ENCODE measurements at places on chromosomes 11 and 22. TPM values are rescaled to one million over a fixed set of nuclear protein-coding genes. Genes with fewer than 3 reads are reported as not detected.

GRCh38 chr11:112525270-112525669 is 264.6 kb upstream of the PLET1 start:
- DNase-seq = no peak
- H3K27me3 ChIP-seq = peaks cover 25% of the 10 kb centered on the region
- H3K4me1 ChIP-seq = no peaks in the 10 kb centered on the region
- H3K4me3 ChIP-seq = no peak overlapping the region
- no peak overlapping the region for H3K27ac ChIP-seq

Gene OR52H1
- 0.28 TPM for total RNA-seq

- H3K27ac ChIP-seq = no peak overlapping the region
- H3K4me1 ChIP-seq = peaks cover 20% of the 10 kb centered on the region
- H3K27me3 ChIP-seq = no peaks in the 10 kb centered on the region
- H3K36me3 ChIP-seq = no peaks in the 10 kb centered on the region
- no peak overlapping the region for H3K4me3 ChIP-seq
Observed at GRCh38 chr11:10730151-10730550, 20.9 kb upstream of the CTR9 start.

DNA sequence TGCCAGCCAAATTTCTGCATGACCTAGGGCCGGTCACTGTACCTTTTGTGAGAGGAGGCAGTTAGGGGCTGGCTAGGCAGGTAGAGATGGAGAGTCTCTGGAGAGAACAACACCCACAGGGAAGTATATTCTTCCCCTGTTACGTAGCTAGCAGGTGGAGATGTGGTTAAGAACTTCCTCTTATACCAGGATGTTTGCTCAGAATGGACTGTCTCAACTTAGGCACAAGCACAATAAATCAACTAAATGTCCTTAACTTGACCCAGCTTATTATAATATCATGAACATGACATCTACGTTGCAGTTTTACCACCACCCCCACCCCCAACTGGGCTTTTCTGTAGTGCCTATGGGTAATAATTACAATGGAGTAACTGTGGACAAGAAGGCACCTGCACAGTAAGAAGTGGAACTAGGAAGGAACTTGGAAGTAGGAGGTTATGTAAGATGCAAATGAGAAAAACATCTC is 60.7 kb upstream of the MPEG1 start:
- no peaks in the 10 kb centered on the region for H3K4me1 ChIP-seq
- H3K27ac ChIP-seq = no peak overlapping the region
- H3K27me3 ChIP-seq = peaks cover 19% of the 10 kb centered on the region
- no peaks in the 10 kb centered on the region for H3K36me3 ChIP-seq
- H3K4me3 ChIP-seq = no peak overlapping the region
- no peak for DNase-seq

DNA sequence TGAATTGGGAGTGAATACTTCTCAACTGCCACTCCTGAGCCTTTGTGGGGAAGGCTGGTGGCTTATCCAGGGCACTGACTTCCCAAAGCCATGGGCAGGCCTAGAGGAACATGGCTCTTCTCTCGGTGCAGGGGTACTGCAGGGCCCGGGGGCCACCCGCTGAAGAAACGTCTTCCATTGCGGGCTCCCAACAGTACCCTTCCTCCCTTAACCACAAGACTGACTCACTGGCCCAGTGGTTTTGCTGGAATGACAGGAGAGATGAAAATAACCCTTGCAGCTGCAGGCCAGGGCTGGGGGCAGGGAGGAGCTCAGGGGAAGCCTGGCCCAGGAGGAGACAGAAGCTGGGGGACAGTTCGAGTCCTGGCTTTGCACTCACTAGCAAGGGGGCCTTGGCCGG is 13.5 kb downstream of the TXN2 start:
- peaks cover 5% of the 10 kb centered on the region for H3K36me3 ChIP-seq
- H3K4me3 ChIP-seq = no peak overlapping the region
- H3K4me1 ChIP-seq = peaks cover 51% of the 10 kb centered on the region
- H3K27me3 ChIP-seq = no peaks in the 10 kb centered on the region
- peak overlapping the region; percentile 96 for H3K27ac ChIP-seq
- peak; percentile 97 for DNase-seq

Gene TCN1
- total RNA-seq = not detected

GRCh38 chr22:26744892-26745808 is 87.8 kb downstream of the MIAT start:
- no peak for DNase-seq
- no peaks in the 10 kb centered on the region for H3K36me3 ChIP-seq
- no peak overlapping the region for H3K4me3 ChIP-seq
- H3K4me1 ChIP-seq = no peaks in the 10 kb centered on the region
- no peaks in the 10 kb centered on the region for H3K27me3 ChIP-seq

GRCh38 chr11:16011396-16011795 is 344.9 kb downstream of the SOX6 start:
- no peak for DNase-seq
- H3K4me1 ChIP-seq = peaks cover 5% of the 10 kb centered on the region
- H3K27ac ChIP-seq = no peak overlapping the region

Gene MRGPRX4
- under 0.01 TPM for total RNA-seq

DNA sequence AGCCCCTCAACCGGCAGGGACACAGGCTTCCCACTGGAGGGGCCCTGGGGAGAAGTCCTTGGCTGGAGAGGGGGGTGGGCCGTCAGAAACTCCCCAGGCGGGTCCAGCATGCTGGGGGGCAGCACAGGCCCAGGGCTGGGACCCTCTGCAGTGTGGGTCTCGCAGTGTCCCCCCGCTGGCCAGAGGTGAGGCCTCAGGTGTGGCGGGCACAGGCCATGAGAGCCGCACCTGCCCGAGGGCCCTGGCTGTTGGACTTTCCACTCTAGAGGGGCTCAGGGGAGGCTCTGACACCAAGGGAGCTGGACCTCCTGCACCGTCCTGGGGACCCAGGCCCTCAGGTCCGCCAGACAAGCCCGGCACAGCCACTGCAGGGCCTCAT is 10.7 kb upstream of the PIM3 start:
- no peak for DNase-seq
- no peaks in the 10 kb centered on the region for H3K27me3 ChIP-seq
- H3K4me1 ChIP-seq = peaks cover 37% of the 10 kb centered on the region
- no peak overlapping the region for H3K27ac ChIP-seq

DNA sequence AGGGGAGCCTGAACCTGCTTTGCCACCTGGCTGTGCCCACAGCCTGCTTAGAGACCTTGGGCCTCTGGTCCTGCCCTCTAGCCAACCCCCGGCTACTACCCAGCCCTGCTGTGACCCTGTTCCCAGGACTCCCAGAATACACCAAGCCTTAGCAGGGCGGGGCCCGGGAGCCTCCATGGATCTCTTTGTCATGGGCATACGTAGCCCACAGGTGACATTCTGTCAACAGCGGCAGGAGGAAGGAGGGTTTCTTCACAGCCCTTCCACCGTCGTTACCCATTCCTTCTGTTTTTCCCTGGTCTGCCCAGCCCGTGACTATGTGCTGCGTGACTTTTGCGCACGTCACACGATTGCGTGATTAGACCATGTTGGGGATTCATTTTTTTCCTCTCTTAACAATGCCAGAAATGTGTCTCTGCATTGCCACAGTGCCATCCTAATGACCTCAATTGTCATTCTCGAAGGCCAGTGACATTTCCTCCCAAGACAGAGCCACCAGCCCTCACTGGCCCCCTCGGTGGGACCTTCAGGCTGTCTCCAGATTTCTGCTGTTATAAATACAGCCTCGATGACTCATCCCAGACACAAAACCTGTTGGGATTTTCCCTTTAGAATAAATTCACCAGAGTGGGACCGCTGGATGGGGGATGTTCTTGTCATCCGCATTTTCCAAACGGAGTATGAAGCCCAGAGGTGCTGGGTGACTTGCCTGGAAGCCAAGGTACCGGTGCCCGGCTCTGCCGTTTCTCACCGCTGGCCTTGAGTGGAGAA is 9.0 kb downstream of the SYT12 start:
- no peak overlapping the region for H3K4me3 ChIP-seq
- 0 out of 2 replicates have a peak, but pooled peaks cover 2% of the 10 kb centered on the region for H3K27me3 ChIP-seq

Gene CYP2R1
- total RNA-seq = 5.2 TPM

GRCh38 chr11:61718046-61718531 is 34.3 kb upstream of the MYRF start:
- H3K27ac ChIP-seq = peak overlapping the region; percentile 45
- no peak for DNase-seq
- H3K27me3 ChIP-seq = peaks cover 21% of the 10 kb centered on the region
- peak overlapping the region; percentile 53 for H3K4me3 ChIP-seq
- H3K4me1 ChIP-seq = peaks cover 12% of the 10 kb centered on the region

Gene KRTAP5-2
- total RNA-seq = not detected

GRCh38 chr22:29757096-29757495 is 9.7 kb downstream of the ZMAT5 start:
- no peak overlapping the region for H3K27ac ChIP-seq
- 0 out of 2 replicates have a peak, but pooled peaks cover 2% of the 10 kb centered on the region for H3K36me3 ChIP-seq
- H3K4me3 ChIP-seq = no peak overlapping the region
- DNase-seq = no peak

DNA sequence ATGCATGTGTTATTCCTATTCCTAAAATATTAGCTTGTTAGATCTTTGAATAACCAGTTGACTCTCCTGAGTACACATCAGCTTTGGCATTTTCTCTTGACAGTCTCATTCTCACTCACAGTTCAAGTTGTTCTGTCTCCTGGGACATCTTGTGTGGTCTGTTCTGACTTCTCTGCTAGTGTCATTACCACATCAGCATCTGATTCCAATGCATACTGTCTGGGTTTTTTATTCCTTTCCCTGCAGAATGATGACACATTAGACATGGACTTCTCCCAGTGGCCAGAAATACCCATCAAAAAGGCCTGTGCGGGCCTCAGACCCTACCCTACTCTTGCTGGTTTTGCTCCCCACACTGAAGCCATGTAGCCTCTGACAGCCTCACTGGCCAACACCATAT is 2.7 kb downstream of the ZNF74 start:
- no peak overlapping the region for H3K4me3 ChIP-seq
- H3K36me3 ChIP-seq = peaks cover 14% of the 10 kb centered on the region
- no peak overlapping the region for H3K27ac ChIP-seq
- peak; percentile 35 for DNase-seq
- peaks cover 14% of the 10 kb centered on the region for H3K4me1 ChIP-seq

DNA sequence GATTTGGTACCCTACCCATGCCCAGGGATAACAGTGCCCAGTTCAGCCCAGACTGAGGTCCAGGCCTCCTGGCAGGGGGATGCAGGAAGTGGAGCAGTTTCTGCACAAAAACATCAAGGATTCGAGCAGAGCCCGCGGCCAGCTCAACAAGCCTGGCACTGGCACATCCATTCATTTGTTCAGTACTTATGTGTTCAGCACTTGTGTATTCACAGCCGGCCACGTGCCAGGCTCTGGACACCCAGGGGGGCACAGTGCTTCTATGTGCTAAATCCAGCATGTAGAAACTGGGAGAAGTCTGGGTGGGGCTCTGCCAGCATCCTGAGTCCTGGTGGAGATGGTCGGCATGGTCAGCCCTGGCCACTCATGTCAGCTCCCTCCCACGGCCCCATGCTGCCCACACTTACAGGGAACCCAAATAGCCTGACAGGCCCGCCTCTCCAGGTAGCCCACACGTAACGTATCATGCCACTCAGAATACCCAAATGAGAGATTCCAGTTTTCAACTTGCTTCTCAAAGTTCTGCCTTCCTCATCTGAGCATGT is 28.5 kb downstream of the LINC01488 start:
- no peak overlapping the region for H3K4me3 ChIP-seq
- no peak overlapping the region for H3K27ac ChIP-seq
- no peak for DNase-seq
- H3K36me3 ChIP-seq = no peaks in the 10 kb centered on the region
- no peaks in the 10 kb centered on the region for H3K27me3 ChIP-seq
- H3K4me1 ChIP-seq = peaks cover 8% of the 10 kb centered on the region

- no peaks in the 10 kb centered on the region for H3K36me3 ChIP-seq
- H3K4me3 ChIP-seq = no peak overlapping the region
- DNase-seq = no peak
- H3K27ac ChIP-seq = no peak overlapping the region
Observed at GRCh38 chr22:27836181-27836580, 34.6 kb upstream of the MN1 start.

- no peak overlapping the region for H3K27ac ChIP-seq
- peaks cover 3% of the 10 kb centered on the region for H3K27me3 ChIP-seq
Observed at GRCh38 chr22:30813936-30814335, 119.3 kb downstream of the OSBP2 start.

DNA sequence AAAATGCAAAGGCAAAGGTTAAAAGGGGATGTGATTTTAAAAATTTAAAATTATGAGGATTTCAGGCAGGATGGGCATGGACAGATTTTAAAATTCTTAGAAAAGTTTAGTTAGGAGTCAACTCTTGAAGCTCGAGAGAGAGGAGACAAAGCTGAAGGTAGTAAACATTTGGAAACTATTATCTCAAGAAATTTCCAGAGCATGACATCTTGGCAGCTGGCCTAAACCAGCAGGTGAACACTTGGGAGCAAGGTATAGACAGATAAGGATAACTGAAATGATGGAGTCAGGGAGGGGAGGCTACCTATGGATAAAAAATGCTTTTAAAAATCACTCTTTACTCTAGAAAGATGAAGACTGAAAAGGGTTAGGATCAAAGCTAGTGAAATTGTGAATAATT is 13.7 kb downstream of the POU2AF3 start:
- no peaks in the 10 kb centered on the region for H3K36me3 ChIP-seq
- peaks cover 35% of the 10 kb centered on the region for H3K27me3 ChIP-seq
- DNase-seq = no peak
- 0 out of 2 replicates have a peak, but pooled peaks cover 1% of the 10 kb centered on the region for H3K4me1 ChIP-seq
- H3K4me3 ChIP-seq = no peak overlapping the region
- no peak overlapping the region for H3K27ac ChIP-seq

- H3K4me1 ChIP-seq = peaks cover 22% of the 10 kb centered on the region
- peaks cover 35% of the 10 kb centered on the region for H3K36me3 ChIP-seq
- no peaks in the 10 kb centered on the region for H3K27me3 ChIP-seq
- H3K4me3 ChIP-seq = no peak overlapping the region
Observed at GRCh38 chr11:12901272-12901671, 107.8 kb upstream of the RASSF10 start.
